ENCODE measurements at places on chromosomes 12 and 14. TPM values are rescaled to one million over a fixed set of nuclear protein-coding genes. Genes with fewer than 3 reads are reported as not detected.

Gene TPPP2
- polyA plus RNA-seq: not detected

Gene RNASE11
- polyA plus RNA-seq: not detected

Gene CDKN3
- polyA plus RNA-seq: 31.1 TPM

Gene POMT2
- 15.8 TPM for polyA plus RNA-seq

DNA sequence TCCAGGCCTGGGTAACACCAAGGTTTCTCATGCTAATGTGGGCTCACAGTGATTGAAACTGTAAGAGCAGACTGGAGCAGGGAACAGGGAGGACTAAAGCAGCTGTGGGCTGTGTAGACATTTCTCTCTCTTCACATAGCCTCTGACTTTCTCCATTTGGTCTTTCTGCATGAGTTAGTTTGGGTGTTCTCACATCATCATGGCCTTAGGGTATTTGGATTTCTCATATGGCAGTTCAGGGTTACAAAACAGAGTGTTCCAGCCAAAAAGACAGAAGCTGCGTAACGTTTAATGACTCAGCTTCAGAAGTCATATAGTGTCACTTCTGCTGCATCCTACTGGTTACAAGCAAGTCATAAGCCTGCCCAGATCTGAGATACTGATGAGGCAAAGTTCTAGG lies 52.0 kb upstream of the OSBPL8 start:
- DNase-seq: no peak

- peak; percentile 61 for DNase-seq
Measured at GRCh38 chr12:851343-851742, 98.2 kb downstream of the RAD52 start.

- DNase-seq: no peak
Measured at GRCh38 chr12:45893240-45893639, 97.1 kb downstream of the SCAF11 start.

DNA sequence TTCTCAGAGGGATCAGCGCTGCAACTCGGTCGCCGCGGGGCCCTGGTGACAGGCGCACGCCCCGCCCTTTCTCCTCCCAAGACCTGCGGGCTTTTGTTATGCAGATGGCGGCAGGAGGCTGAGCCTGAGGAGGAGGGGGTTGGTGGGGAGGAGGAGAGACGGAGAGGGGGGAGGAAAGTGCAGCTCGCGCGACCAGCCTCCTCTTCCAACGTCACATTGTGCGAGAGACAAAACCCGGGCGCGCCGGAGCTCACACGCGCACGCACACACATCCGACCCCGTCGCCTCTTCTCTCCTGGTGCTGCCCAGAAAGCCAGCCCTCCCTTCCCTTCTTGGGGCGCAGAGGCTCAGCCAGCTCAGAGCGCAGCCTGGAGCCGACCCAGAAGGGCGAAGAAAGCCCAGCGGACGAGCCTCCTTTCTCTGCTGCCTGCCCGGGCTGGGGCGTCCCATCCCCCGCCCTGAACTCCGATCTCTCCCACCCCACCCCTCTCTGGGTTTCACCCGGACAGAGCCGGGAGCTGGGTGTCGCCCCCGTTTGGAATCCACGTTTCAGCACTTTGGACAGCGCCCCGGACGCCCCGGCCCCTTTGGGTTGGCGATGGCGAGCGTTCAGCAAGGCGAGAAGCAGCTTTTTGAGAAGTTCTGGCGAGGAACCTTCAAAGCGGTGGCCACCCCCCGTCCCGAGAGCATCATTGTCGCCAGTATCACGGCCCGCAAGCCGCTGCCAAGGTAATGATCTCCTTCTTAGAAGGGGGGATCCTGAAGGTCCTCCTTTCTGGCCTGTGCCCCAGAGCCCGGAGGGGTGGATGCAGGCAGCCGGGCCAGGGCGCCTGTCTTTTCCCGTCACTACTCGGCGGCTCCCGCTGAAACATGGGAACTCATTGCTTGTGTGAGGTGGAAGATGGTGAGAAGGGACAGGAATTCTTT lies at the start of gene SRRM4:
TSS of gene SRRM4 (plus strand) at position 257 of the 927 bp plus-strand sequence. CDS start at position 599, 342 bp downstream.
- DNase-seq: peak; percentile 41

GRCh38 chr12:71888521-71888920 lies 49.0 kb downstream of the TBC1D15 start:
- DNase-seq: no peak

GRCh38 chr12:51971679-51972421 lies 20.4 kb downstream of the ACVR1B start:
- DNase-seq: no peak

DNA sequence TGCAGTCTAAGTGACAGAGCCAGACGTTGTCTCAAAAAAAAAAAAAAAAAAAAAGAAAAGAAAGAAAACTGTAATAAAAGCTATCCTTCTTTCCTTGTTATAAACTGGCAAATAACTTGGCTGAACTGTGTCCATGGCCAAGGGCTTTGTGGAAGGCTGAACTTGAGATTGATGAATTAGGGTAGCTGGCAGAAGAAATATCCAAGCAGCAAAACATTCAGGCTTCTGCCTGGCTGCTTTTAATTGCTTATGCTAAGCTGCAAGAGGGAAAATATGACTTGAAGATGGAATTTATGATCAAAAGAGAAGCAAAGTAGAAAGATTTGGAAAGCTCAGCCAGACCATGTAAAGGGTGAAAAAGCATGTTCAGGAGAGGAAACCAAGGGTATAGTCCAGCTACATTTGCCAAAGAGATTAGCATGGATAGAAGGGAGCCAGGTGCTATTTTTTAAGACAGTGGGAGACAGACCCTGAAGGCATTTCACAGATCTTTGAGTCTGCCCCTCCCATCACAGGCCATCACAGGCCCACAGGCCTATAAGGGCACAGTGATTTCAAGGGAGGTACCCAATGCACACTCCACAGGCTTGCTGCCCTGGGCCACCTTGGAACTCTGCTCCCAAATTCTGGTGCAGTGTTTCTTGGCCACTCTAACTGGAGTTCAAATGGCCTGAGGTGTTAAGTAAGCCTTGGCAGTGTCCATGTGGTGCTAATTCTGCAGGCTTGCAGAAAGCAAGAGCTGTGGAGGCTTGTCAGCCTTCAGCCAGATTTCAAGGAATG lies 226.0 kb downstream of the AEBP2 start:
- DNase-seq: peak; percentile 73

GRCh38 chr14:70064136-70064865 lies 124.5 kb downstream of the SLC8A3 start:
- DNase-seq: no peak

GRCh38 chr12:1984759-1985158 lies 19.5 kb downstream of the DCP1B start:
- no peak for DNase-seq

DNA sequence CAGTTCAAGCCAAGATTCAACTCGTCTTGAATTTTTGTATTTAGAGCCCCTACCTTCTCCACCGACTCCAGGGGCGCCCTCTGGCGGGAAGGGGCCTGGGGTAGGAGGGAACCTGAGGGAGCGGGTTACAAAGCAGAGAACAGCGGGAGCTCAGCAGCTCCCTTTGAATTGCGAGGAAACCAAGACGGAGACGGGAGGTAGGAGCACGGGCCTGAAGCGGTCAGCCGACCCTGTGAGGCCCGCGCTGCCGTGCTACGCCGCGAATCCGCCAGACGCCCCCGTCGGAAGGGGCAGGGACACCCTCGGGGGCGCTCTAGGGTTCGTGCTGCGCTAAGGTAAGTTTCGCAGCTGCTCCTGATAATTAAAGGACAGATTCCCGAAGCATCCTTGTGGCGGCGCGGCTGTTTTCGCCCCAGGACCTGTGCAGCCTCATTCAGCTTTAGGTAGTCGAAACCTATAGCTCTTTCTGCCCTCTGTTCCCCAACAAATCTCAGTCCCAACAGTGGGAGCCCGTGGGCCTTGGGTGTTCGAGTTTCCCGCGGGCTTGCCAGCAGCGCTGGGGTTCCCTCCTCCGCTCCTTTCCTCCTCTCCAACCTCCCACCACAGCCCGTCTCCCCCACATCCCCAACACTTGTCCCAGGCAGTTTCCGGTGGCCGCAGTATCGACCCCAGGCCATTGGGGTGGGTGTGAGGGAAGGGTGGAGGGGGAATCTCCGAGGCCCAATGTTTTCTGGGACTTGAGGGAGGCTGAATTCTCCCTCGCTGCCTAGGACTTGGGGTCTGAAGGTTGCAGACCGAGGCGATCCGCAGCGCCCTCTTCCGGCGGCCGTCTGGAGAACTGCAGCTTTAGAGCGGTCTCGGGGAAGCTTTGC lies 5.1 kb upstream of the NKX2-1 start:
- no peak for DNase-seq

Measured in muscle of leg (tissue), 16 donors.